ENCODE measurements at places on chromosomes 13 and 19.

GRCh38 chr13:61086087-61086486, 329.6 kb downstream of the PCDH20 start:
- no peak for DNase-seq

- DNase-seq = no peak
Measured at GRCh38 chr13:51416107-51416506, 36.7 kb downstream of the INTS6 start.

GRCh38 chr13:23427342-23427843, 6.1 kb downstream of the SACS start:
- peak; percentile 93 for DNase-seq

GRCh38 chr13:21435687-21436151, 23.4 kb downstream of the ZDHHC20 start:
- peak; percentile 65 for DNase-seq

GRCh38 chr19:16400911-16401591, 70.7 kb downstream of the EPS15L1 start:
- no peak for DNase-seq

DNA sequence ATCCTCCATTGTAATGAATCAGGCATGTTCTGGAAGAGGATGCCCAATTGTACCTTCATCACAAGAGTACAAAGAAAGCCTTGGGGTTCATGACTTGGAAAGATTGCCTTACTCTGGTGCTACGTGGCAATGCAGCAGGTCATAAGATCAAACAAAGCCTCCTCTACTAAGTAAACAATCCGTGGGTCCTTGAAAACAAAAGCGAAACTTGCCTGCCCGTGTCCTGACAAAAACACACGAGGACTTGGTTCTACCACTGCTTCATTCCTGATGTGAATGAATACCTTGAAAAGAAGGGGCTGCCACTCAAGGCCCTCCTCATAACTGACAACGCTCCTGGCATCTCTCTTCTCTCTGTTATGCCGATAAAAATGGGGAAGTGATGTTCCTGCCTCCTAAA, 18.9 kb downstream of the ZNF563 start:
- no peak for DNase-seq

- no peak for DNase-seq
Measured at GRCh38 chr19:46155237-46155636, 7.2 kb downstream of the IGFL2 start.

DNA sequence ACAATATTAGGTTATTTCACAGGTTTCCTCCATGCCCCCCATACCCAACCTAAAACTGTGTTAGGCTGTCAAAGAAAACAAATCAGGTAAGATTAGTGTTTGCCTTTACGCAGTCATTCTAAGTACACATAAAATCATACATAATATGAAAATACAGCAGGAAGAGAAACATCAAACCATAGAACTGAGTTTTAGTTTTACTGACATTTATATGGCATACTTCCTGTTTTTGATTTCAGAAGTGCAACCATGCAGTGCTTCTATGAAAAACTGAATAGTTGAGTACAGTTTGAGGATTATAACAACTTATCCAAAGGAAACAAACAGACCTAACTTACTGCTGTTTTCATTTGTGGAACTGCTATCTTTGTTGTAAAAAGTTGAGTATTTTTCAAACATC, 91.3 kb downstream of the KCNRG start:
- no peak for DNase-seq

GRCh38 chr13:35025314-35025713, 83.2 kb downstream of the NBEA start:
- no peak for DNase-seq

- peak; percentile 3 for DNase-seq
Measured at GRCh38 chr13:111280681-111281585, 39.5 kb upstream of the TEX29 start.

DNA sequence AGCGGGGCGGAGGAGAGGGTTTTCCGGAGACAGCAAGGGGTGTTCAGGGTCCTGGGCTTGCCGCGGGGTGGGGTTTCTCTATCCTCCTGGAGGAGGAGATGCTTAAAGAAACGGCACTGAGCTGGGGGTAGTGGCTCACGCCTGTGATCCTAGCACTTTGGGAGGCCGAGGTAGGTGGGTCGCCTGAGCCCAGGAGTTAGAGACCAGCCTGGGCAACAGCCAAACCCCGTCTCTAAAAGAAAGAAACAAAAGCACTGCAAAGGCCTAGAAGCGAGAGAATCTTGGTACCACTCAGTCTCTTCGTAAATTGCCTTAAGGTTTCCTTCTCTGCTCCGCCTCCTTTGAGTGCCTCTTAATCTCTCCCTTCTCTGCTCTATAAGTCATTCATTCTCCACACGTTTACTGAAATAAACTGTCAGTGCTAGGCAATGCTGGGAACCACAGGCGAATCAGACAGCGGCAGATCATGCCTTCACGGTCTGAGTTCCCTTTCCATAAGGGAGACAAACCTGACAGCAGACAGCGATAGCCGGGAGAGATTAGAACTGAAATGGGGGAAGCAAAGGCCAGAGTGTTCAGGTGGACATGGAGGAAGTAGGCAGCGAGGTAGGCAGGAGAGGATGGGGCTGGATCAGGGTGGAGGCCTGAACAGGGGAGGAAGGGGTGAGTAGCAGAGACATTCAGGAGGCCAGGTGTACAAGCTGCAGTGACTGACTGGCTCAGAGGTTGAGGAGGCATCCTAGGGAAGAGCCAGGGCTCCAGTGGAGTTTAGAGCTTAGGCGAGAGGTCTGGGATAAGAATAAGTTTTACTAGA, 580 bp downstream of the EIF3K start:
- DNase-seq = no peak

DNA sequence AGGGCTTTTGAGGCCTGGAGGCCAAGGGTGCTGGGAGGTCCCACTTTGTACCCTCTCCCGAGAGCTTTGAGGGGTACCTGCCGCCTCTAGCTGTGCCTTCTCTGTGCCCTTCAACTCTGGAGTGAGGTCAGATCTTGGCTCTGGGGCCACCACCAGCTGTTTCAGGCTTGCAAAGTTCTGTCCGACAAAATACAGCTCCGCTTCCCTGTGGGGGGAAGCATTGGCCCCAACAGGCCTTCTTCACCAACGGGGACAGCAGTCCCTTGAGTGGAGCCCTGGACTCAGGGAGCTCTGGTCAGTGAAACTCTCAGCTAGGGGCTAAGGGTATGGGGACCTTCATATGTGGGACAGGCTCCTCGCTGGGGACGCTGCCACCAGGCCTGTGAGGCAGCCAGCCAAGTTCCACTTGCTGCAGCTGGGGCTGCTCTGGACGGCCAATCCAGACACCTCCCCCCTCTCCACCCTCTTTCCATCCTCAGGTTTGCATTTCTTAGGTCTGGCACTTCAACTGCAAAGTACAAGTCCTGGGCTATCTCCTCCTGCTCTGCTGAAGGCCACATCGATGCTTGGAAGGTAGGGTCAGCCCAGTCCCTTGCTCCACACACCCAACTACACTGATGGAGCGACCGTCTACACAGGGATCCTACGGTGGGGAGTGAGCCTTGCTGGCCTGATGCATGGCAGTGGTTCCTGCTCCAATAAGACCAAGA, 46.8 kb downstream of the C13orf46 start:
- no peak for DNase-seq

- DNase-seq = peak; percentile 11
Measured at GRCh38 chr19:56253737-56254136, 18.8 kb upstream of the EDDM13 start.

DNA sequence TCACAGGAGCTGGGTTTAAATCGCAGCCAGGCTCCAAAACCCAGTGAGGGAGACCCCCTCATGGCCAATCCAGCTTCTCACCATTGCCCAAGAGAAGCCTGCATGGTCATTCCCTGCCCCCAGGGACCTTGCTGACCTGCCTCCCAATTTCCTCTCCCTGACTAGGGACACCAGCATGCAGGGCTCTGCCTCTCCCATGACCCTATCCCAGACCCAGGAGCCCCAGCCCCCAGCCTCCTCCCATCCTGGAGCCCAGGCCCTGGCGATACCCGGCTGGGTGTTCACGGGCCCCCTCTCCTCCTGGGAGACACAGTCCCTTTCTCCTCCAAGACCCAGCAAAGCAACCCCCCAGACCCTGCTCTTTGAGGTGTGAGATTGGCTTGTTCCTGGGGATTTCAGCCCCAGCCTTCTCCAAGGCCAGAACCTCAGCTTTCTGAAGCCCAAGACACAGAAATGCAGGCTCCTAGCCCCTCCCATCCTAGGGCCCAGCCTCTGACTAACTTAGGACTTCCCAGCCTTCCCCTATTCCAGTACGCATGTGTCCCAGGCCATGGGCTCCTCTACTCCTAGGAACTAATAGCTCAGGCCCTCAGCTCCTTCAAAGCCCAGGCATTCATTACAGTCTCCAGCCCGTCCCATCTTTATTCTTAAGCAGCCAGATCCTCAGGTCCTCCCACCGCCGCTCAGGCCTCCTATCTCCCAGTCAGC, 1.1 kb downstream of the GYS1 start:
- no peak for DNase-seq

DNA sequence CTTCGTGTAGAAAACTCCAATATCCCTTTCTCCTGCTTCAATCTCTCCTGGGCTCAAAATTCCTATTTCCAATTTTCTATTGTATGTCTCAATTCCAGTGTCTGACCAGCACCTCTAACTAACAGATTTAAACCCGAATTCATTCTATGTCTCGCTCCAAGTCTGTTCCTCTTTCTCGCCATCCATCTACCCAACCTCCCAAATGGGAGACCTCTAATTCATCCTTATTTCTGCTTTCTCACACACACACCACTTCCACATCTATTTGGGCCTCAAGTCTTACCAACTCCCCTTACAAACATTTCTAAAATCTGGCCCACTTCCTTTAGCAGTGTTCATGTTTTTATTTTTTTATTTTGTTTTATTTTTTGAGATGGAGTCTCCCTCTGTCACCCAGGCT, 53.3 kb downstream of the MBD3L2B start:
- no peak for DNase-seq

DNA sequence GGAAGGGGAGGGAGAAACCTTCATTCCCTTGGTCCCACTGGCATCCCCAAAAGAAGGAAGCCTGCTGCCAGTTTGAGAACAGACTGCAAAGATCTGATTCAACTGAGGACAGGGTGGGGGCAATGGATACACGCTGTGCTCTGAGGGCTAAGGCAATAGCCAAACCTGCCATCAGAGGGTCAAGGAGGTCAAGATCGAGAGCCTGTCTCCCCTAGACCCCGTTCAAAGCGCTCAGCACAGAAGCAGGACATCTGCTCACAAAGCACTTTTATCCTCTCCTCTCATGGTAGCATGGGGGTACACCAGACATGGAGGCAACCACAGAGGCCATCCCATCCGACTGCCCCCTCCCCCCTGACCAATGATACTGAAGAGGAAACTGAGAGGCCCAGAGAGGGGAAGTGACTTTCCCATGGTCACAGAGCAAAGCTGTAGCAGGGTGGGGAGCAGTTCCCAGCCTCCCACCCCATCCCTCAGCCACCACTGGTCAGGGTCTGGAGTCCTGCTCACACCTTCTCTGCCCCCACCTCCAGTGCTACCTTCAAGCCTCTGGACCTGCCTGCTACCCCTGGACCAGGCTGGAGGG, 11.1 kb downstream of the POU2F2 start:
- no peak for DNase-seq

GRCh38 chr13:21884965-21885567, 214.2 kb downstream of the FGF9 start:
- no peak for DNase-seq

DNA sequence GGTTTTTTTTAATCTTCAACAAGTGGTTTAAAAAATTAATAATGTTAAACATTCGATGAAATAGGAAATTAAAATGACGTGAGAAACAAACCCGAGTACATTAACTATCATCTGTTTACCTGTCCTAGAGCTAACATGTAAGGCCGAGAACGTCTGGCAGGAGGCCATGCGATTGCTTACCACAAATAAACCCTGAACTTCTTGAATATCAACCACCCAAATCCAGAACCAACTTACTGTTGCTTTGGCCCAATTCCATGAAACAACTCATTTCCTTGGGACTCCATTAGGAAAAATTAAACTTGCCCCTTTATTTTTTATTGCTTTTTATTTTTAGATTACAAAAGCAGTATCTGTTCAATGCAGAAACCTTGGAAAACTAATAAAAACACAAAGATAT, 228.9 kb upstream of the IRS2 start:
- DNase-seq = no peak

- no peak for DNase-seq
Measured at GRCh38 chr13:36999054-36999714, at the start of gene ALG5. ALG5 (minus strand) TSS chr13:36999340; CDS start chr13:36999300, 40 bp downstream.

All from GM04503 (cell line).